Dermis blood vessel endothelial cell (primary cell): ENCODE measurements at places on chromosomes 3 and 15.

DNA sequence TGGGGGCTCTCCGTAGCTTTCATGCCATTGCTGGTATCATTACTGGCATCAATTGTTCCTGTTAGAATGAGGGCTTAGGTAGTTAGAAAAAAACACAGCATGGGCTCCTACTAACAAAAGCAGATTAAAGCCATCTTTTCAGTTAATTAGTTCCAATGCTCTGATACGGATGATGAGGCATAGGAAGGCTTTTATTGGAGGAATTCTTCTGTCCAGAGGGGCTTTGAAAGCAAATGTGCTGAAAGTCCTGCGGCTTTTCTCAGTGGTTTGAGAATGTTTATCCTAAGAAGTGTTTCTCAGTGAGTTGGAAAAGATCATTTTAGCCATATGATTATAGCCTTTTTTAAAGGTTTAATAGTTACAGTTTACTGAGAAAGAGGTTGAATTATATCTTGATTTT is 198.5 kb downstream of the THSD4 start:
- DNase-seq, result no peak

DNA sequence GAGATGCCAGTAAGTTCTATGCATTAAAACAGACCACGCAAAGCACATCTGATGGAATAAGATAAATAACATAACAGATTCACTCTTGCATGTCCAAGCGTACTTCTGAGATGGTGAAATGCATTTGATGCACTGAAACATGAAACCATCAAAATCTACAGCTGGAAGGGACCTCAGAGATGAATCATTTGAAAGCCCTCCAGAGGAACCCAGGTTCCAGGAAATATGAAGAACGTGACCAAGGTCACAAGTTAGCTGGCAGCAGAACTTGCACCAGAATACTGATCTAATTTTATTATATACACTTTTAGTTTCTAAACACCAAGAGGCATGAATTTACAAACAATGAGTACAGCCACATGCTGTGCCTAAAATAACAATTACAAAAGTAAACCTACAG is 957.1 kb downstream of the FHIT start:
- DNase-seq, result no peak

DNA sequence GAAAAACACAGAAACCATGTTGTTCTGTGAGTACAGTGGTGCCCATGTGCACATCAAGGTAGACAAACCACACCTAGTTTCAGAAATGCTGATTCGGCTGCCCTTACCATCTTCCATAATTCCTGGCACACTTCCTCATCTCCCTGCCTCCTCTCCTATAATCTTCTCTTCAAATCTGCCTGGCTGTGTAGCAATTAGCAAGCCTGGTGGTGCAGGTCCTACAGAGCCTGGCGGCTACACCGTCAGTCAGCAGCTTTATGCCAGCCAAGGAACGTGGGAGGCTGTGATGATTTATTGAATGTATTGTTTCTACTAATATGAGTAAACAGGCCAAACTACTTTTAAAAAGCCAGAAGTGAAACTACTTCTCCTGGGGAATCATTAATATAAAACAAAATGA is 106.8 kb downstream of the SEMA6D start:
- no peak for DNase-seq

DNA sequence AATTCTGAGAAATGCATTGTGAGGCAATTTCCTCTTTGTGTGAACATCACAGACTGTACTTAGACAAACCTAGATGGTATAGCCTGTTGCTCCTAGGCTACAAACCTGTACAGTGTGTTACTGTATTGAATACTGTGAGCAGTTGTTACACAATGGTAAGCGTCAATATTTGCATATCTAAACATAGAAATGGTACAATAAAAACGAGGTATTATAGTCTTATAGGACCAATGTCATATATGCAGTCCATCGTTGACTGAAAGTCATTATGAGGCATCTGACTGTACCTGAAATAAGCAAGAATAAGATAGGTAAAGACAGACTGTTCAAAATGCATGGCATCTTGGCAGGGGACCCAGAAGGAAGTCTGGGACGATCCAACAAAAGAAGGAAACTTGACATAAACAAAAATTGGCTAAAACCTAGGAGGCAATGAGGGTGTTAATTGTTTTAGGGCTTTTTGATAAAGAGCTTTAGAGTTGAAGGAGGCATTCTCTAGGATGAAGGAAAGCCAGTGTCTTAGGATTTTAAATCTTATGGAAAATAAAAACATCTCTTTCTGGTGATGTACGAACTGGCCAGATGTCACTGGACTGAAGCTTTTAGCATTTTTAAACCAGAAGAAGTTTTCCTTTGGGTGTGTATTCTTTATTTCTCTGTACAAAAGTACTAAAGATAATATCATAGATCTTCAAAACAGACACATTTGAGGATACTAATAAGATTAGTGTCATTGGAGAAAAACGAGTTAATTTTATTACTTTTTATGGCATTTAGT is 9.2 kb upstream of the SPRED1 start:
- DNase-seq, result no peak

GRCh38 chr3:52136513-52136912 is 17.7 kb downstream of the POC1A start:
- peak; percentile 58 for DNase-seq

DNA sequence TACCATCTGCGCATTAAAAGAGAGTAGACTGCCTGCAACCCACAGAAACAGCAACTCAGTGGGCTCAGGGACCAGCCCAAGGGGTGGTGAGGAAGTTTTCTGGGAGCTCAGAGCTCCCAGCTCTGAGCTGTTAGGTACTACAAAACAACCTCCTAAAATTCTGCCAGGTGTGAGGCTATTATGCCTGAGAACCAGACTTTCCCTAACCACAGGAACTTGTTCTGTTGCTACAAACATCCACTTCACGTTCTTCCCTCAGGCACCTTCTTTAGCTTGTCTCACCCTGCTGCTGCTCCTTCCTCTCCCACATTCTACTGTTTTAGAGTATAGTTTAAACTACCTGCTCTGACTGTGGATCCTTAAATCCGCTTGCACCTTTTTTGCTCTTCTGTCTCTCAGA is 399.4 kb downstream of the ROBO1 start:
- no peak for DNase-seq

DNA sequence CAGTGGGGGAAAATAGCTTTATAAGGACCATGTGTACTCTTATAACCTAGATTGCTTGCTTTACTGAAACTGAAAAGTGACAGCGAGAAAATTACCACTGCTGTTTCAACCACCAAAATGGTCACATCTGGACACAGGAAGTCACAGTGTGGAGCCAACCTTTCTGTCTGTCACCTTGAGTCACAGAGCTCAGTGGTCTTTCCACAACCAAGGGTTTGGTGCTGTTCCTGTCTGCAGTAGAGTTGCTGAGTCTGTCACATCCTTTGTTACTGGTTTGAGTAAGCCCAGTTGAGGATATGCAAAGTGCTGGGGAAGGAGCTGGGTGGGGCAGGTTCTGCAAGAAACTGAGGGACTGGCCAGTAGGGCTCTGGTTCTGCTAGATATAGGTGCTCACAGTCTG is 139.1 kb upstream of the EIF1B start:
- no peak for DNase-seq

DNA sequence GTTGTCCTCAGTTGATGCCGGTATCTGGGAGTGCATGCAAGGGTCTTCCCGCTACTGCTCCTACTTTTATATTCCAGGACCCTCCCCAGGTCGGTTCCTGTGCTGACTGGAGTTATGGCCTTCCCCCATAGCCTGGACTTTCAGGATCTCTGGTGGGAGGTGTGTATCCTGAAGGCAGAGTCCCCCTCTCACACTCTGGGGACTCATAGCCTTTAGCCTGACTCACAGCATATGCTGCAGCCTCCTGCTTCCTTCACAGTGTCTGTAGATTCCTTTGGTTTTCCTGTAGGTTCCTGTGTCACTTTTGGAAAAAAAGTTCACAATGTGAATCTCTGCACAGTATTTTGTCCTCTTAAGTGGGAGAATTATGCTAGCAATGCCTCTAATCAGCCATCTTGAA is 180.6 kb upstream of the RBMS3 start:
- no peak for DNase-seq

- peak; percentile 68 for DNase-seq
Observed at GRCh38 chr3:58899159-58899952, 150.5 kb downstream of the CFAP20DC start.

GRCh38 chr15:35596285-35596684 is 50.3 kb upstream of the DPH6 start:
- no peak for DNase-seq

DNA sequence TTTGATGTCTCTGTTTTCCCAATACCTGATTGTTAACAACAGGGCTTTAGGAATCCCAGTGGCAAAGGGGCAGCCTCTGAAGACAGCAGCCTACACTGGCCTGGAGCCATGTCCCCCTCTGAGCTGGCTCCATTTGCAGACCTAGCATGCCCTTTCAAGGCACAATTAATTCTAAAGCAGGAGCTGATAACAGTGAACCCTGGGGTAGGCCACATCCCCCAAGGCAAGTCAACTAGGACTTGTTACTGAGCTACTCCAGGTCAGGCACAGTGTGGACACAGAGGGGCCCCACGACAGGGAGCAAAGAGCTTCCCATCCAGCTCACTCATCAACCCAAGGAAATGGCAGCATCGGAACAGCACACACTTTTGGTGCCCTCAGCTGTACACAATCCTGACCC is 51.9 kb downstream of the SPSB4 start:
- no peak for DNase-seq

GRCh38 chr15:92510163-92510882 is 116.6 kb downstream of the ST8SIA2 start:
- DNase-seq, result no peak

GRCh38 chr3:152317956-152318355 is 49.2 kb downstream of the MBNL1 start:
- peak; percentile 89 for DNase-seq

GRCh38 chr3:15438983-15439382 is 11.6 kb downstream of the EAF1 start:
- DNase-seq, result peak; percentile 12

- no peak for DNase-seq
Observed at GRCh38 chr3:78737988-78738387, 1029.8 kb downstream of the ROBO1 start.

GRCh38 chr15:74489518-74490338 is 28.8 kb upstream of the UBL7 start:
- peak; percentile 66 for DNase-seq

DNA sequence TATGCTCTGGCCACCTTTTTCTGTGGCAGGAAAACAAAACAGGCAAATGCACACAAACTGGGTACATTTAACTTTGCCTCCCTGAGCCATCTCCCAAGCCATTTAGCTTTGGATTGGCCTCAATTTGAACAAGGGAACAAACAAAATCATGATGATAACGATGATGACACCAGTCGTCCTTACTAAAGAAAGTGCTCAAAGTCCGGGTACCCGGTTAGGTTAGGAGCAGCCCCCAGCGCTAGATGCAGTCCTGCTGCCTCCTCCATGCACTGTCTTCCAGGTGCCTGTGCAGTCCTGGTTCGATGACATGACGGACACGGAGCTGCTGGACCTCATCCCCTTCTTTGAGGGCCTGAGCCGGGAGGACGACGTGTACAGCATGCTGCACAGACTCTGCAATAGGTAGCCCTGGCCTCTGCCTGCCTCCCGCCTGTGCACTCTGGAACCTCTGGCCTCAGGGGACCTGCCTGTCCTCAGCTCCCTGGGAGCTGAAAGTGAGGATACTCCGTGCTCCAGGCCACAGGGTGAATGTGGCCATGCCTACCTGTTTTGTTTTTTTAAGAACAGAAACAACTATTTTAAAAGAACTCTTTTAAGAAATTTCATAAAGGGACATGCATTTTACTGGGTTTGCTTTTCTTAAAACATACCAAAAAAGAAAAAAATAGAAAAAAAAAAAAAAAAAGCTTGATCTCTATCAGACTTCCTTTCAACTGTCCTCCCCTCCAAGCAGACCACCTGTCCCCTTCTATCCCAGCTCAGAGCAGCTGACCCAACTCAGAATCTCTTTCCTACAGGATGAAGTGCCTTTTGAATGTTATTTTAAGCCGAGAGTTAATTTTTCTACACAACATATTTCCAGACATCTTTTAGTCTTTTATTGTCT is 9.9 kb upstream of the VILL start:
- no peak for DNase-seq

DNA sequence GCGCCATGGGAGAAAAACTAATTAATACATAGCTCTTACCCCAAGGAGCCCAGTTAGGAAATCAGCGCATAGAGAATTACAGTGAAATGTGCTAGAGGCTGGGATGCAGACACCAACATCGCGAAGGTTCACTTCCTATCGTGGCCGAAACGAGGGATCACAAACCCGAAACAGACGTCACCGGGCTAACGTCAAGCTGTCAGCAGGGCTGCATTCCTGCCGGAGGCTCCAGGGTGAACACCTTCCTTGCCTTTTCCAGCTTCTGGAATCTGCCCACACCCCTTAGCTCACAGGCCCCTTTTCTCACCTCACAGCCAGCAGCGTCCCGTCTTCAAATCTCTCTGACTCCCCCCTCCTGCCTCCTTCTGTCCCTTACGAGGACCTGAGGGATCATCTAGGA is 13.0 kb downstream of the GP5 start:
- DNase-seq, result no peak

GRCh38 chr3:52019352-52020080 is 23.8 kb upstream of the RPL29 start:
- no peak for DNase-seq

DNA sequence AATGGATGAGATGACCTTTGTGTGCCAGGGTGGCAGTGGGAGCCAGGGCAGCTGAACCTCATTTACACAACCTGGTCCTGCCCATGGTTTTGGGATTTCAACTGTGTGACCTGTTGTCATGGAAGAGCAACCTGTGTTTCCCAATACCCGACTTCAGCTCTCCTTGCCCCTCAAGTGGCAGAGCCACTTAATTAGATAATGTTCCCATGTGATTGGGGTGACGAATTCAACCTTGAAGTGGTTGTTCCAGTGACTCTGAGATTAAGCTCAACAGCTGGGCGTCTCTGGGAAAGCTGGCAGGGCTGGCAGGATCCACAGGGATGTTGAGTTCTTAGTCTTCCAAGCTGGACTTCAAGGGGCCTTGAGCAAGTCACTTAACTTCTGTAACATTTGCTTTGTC is 71.0 kb downstream of the THSD4 start:
- DNase-seq, result no peak

- no peak for DNase-seq
Observed at GRCh38 chr15:65936282-65936681, 67.0 kb downstream of the RAB11A start.

- no peak for DNase-seq
Observed at GRCh38 chr3:14935592-14936345, 11.6 kb upstream of the NR2C2 start.

- DNase-seq, result no peak
Observed at GRCh38 chr15:85063088-85063487, 81.4 kb downstream of the PDE8A start.

DNA sequence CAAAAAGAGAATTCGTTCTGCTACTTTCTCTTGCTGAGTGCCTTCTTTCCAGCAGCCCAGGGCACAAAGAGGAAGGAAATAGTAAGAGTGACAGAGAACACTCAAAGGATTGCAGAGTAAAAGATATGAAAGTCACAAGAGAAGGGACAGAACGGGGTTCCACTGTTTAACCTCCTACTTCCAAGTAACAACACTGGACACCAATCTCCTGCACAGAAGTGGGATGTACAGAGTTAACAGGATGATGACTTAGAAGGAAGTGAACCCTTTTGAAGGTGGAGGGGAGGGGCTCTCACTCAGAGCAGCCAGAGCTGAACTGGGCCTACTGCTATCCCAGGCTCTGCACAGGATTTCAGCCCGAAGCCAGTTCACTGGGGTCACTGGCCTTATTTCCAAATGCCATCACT is 130.1 kb upstream of the PRICKLE2 start:
- peak; percentile 75 for DNase-seq

- no peak for DNase-seq
Observed at GRCh38 chr3:160472344-160472743, 22.8 kb upstream of the TRIM59 start.

- DNase-seq, result no peak
Observed at GRCh38 chr3:113573728-113574127, 41.4 kb downstream of the SIDT1 start.

- peak; percentile 0 for DNase-seq
Observed at GRCh38 chr3:60660026-60660425, 591.2 kb downstream of the FHIT start.
